ENCODE measurements at places on chromosomes 2 and 18.

DNA sequence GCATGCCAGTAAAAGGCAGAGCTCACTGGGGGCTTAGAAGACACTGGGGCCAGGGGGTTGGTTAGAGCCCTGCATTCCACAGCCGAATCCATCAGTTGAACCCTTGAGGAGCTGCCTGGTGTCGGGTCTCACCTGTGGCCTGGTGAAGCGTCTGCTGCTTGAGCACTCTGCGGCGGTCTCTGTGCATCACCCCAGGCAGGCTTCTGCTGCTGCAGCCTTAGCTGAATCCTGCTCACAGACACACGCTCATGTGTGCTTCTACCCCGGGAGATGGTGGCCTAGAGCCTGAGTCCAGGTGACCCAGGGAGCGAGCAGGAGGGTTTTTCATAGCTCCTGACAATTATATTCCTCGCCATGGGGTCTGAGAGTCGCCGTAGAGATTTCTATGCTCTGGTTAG lies 192.1 kb downstream of the MGAT5 start:
- DNase-seq, result no peak

GRCh38 chr2:171342067-171342413 lies 91.8 kb downstream of the METTL8 start:
- DNase-seq, result no peak

- no peak for DNase-seq
These were observed 40.3 kb downstream of the TNFRSF11A start for GRCh38 chr18:62365420-62365819.

GRCh38 chr18:58042826-58043490 lies 1.1 kb upstream of the NEDD4L start:
- DNase-seq, result no peak

- no peak for DNase-seq
These were observed 114.4 kb upstream of the PDE1A start for GRCh38 chr2:182541268-182541667.

- DNase-seq, result no peak
These were observed 115.5 kb upstream of the CYP26B1 start for GRCh38 chr2:72263043-72263775.

GRCh38 chr18:79283131-79283810 lies 112.5 kb upstream of the NFATC1 start:
- DNase-seq, result no peak

DNA sequence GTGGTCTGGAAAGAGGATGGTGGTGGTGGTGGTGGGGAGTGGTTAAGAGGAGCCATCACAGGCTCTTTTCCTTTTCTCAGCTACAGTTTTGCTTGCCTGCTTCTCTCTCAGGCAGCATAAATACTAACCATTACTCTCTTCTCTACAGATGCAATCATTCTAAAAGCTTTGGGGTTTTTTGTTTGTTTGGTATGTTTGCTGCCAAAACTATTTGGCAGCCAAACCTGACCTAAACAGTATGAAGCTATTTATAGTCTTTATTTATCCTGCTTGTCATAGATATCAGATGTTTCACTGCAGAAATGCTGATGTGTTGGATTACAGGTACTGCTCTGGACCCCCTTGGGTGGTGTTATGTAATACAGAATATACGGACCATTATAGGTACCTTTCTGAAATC lies 15.3 kb downstream of the SIX3 start:
- no peak for DNase-seq

DNA sequence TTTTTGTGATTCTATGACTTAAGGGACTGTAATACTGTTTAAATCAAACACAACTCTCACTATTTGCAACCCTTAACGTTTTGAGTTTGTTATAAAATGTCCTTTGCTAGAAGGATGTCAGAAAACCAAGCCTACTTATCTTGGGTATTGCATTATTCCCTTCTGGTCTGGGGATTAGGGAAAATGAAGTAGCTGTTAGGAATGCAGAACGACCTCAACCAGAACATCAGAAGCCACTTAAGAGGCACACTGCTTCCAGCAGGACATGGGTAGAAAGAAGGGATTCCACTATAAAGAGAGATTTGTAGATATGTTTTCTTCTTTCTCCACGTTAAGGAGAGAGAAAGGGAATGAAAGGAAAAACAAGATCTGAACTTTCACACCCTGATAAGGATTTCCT lies 101.2 kb downstream of the SETBP1 start:
- DNase-seq, result no peak
